ENCODE measurements at places on chromosomes 1 and 21. TPM values are rescaled to one million over a fixed set of nuclear protein-coding genes. Genes with fewer than 3 reads are reported as not detected.

The HSPA13 gene
- total RNA-seq = 76.2 TPM

The LHX4 gene
- total RNA-seq = not detected

The RGS4 gene
- total RNA-seq = 27.9 TPM

The PIGR gene
- total RNA-seq = not detected

The COL11A1 gene
- 10.0 TPM for total RNA-seq

The ADAMTSL4 gene
- 27.6 TPM for total RNA-seq

The OLIG2 gene
- total RNA-seq = not detected

The WDR77 gene
- 31.6 TPM for total RNA-seq

The TEKT2 gene
- not detected for total RNA-seq

The LCE2C gene
- not detected for total RNA-seq

The GNAT2 gene
- not detected for total RNA-seq

All from GM23248 (cell line).